Inflammatory macrophage treated with lipopolysaccharide for 4 hours (primary cell): ENCODE measurements at places on chromosomes 12 and 14.

- DNase-seq: peak; percentile 60
Observed at GRCh38 chr14:92633724-92634123, 114.7 kb downstream of the LGMN start.

GRCh38 chr12:104494793-104495158, 38.0 kb downstream of the CHST11 start:
- peak; percentile 83 for DNase-seq

DNA sequence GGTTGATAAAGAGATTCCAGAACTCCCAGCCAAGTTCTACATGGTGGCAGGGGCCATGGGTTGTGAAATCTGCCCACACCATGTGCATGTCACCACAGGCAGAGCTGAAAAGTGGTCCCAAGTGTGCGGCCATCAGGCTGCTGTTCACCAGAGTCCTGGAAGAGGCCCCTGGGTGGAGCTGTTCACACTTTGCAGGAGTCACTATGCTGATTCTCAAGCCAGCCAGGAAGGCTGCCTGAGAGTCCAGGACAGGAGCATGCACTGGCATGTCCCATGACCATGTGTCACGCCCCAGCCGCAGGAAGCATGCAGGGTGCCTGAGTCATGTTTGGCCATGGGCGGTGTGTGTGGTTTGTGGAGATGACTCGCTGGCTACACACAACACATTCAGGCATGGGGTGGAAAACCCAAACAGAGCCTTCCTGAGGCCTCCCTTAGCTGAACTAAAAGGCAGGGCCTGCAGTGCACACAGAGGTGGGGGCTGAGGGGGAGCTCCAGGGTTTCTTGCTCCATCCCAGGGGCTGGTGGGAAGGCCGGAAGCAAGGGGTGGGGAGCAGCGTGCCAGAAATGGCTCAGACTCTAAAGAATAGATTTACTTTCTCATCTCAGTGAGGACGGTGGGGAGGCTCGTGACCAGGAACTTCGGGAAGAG, 19.4 kb downstream of the ABCB9 start:
- DNase-seq: peak; percentile 99

- peak; percentile 24 for DNase-seq
Observed at GRCh38 chr14:74501135-74501614, 7.6 kb downstream of the ISCA2 start.

DNA sequence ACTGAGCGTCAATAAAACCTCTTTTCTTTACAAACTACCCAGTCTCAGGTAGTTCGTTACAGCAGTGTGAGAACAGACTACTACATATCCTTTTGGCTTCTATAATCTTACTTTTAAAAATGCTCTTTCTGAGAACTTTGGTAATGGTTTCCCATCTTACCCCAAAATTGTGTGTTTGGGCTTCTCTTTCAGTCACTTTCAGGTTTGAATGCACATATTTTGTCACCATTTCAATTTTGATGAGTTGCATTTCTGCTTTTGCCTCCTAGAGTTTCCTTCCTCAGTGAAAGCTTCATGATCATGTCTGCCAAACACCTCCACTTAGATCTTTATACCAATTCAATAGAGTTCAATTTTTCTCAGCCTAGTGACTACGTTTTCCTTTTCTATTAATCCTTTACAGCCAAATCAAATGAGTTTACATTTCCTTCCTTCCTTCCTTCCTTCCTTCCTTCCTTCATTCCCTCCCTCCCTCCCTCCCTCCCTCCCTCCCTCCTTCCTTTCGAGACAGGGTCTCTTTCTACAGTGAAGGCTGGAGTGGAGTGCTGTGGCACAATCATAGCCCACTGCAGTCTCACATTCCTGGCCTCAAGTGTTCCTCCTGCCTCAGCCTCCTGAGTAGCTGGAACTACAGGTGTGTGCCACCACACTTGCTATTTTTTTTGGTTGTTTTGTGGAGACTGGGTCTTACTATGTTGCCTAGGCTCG, 124.9 kb downstream of the BCAT1 start:
- DNase-seq: peak; percentile 15

- DNase-seq: no peak
Observed at GRCh38 chr12:3380200-3381043, 110.6 kb upstream of the PRMT8 start.

GRCh38 chr12:100127766-100128511, 14.7 kb downstream of the BLTP3B start:
- DNase-seq: peak; percentile 89

- no peak for DNase-seq
Observed at GRCh38 chr12:29026419-29026818, 122.7 kb upstream of the FAR2 start.
